ENCODE measurements at places on chromosomes 4 and X.
A peak's percentile ranks its signal among the peaks of the same experiment; 100 is the strongest.

DNA sequence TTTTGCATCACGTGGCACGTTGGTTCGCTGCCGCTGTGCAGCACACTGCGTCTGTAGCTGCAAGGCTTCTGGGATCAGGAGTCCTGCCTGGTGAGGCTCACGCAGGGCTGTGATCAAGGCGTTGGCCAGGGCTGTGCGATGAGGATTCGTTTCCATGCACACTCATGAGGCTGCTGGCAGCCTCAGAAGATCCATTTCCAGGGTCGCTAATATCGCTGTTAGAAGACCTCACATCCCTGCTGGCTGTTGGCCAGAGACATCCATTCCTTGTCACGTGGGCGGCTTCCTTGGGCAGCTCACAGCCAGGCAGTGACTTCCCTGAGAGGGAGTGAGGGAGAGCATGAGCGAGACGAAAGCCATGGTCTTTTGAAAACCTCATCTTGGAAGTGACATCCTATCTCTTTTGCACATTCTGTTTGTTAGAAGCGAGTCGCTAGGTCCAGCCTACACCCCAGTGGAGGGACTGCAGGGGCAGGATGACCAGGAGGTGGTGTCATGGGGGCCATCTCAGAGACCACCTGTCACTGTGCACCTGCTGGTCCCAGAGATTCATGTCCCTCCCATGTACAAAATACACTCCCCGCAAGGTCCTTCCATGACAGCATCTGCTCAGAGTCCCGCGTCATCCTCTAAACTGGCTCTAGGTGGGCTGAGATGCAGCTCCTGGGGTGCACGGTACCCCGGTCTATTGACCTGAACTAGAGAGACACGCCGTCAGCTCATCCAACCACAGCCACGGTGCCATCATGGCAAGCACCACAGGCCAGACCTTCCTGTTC, 12.2 kb downstream of the RGS12 start:
- no peak for DNase-seq

- DNase-seq, result peak; percentile 15
Observed at GRCh38 chrX:118115953-118116712, 477 bp downstream of the KLHL13 start.

DNA sequence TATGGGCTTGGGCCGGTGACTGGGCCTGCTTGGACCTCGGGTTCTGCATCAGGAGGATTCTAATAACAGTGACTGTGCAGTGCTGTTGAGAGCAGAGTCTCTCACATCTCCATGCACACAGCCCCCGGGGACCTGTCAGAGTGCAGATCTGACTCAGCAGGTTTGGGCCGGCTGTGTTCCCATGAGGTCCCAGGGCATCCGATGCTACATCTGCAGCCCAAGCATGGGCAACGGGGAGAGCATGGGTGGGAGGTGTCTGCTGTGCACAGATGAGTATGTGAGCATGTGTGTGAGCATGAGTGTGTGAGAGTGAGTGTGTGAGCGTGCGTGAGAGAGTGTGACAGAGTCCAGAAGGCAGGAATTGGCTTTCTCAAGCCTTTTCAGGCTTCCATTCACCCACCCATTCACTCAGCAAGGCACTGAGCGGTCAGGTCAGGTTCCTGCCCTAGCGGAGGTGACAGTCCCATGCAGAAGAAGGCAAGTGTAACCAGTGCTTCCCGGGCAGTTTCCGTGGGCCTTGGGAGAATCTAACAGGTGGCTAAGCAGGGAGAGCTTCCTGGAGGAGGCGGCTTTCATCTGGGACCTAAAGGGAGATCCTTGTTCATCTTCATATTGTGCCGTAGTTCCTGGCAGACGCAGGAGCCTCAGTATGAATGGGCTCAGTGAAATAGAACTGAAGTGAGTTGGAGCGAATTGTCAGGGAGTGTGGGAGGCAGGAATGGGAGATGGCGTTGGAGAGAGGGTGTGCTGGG, 62.6 kb downstream of the SORCS2 start:
- no peak for DNase-seq

GRCh38 chr4:22315628-22316027, 200.2 kb downstream of the ADGRA3 start:
- no peak for DNase-seq

DNA sequence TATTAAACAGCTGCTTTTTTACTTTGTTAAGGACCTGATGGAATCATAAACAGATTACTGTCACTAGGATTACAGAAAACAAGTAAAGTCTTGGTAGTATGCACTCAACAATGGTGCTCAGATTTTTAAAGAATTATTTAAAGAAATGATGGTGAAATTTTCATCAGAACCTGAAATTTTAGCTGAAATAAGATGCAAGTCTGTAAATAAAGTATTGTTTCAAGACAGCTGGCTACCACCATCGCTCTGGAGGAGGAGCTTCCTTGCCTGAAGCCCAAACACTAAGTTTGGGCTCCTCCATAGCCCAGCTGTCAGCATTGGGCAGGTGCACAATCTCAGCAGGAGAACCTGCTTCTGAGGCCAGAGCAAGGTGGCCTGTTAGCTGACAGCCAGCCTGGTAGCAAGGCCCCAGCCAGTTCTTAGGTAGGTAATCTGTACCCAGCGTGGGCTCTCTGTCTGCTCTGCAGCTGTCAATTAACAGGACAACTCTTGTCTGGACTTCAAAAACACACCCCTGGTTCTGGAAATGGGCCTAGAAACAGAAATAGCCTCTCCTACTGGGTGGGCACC, 4.6 kb downstream of the GAB1 start:
- no peak for DNase-seq

GRCh38 chr4:24315056-24315455, 269.3 kb downstream of the DHX15 start:
- no peak for DNase-seq

DNA sequence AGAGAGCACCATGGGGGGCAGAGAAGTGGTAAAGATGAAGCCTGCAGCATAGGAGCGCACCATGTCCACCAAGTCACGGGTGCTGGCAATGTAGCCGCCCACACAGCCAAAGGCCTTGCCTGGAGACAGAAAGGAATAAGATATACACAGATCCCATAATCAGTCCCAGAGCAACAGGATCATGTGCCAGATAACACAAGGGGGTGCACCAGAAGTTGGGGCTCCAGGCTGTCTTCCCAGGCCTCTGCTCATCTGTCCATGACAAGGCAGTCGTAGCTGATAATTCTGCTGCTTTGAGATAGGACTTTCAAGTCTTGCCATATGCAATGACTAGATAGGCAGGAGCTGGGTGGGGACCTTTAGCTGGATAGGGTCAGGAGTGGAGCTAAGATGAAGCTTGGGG, 14.7 kb downstream of the APEX2 start:
- DNase-seq, result no peak

DNA sequence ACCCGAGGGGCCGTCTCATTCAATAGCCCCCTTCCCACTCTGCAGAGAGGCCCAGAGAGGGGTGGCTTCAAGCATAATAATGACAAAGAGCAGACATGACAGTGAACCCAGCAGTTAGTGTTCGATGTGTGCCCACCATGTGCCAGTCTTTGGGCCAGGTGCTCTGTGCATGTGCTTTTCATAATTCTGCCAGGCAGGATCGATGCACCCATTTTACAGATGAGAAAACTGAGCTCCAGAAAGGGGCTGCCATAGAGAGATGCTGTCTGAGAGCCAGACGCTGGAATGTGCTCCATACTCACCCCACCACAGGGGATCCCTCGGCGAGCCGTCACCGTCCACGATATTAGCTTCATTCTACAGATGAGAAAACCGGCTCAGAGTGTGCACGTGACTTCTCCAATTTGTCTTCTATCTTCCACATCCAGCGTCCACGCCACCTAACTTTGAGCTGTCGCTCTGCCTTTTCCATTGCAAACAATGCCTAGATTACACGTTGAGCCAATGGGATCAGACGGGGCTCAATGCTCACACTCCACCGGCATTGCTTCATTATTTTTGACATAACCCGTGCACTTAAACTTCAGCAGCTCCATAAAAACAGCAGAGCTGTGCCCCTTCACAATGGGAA, 8.2 kb downstream of the ADRA2C start:
- no peak for DNase-seq

GRCh38 chr4:89755220-89755619, 81.7 kb downstream of the SNCA start:
- DNase-seq, result no peak

- DNase-seq, result no peak
Observed at GRCh38 chr4:81424816-81425755, 46.6 kb downstream of the RASGEF1B start.

DNA sequence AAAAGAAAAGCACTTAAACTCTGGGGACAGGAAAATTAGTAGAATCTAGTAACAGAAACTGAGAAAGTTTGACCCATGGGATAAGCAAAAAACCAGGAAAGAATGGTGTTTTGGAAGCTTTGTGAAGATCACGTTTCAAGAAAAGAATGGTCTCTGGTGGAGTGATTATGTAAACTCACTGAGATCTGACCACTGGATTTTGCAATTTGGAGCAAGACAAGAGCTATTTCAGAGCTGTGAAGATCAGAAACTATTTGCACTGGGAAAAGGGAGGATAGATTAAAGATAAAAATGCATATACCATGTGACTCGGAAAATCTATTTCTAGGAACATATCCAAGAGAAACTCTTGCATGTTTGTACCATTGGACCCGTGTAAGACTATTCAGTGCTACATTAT, 4.3 kb downstream of the TMPRSS11D start:
- no peak for DNase-seq

- no peak for DNase-seq
Observed at GRCh38 chrX:37599729-37600128, 28.3 kb downstream of the LANCL3 start.

GRCh38 chr4:131339137-131339536, 1810.0 kb upstream of the PCDH10 start:
- DNase-seq, result no peak

- no peak for DNase-seq
Observed at GRCh38 chr4:106421441-106422296, 53.1 kb upstream of the GIMD1 start.

DNA sequence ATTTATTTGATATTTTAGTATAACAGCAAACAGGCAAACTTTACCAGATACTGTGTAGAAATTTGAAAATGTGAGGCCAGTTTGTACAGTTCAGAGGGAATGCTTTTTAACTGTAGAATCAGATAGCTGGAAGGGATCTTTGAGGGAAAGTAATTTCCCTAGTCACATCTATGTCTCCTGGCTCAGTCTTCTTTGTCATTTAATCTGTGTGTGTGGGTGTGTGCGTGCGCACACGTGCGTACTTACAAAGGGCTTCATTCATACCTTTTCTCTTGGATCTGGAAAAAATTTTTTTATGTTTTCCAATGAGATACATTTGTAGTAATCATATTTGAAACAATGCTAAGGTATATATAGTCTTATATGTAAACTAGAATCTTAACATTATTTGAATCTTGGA, 44.6 kb downstream of the IL13RA1 start:
- no peak for DNase-seq

DNA sequence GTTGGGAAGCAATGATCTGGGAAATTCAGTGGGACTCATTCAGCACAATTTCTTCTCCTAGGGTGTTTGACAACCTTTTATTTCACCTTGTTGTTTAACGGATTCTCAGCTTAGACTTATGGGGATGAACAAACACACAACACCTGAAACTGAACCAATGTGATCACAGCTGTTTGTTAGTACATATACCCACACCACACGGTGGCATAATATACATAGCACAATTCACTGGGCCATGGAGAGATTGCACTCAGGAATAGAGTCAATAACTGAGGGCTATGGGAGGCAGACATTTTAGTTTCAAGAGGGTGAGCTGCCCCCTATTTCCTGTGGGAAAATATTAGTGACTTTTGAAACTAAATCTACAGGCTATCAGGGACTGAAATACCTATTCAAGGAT, 148.0 kb downstream of the PARM1 start:
- no peak for DNase-seq

DNA sequence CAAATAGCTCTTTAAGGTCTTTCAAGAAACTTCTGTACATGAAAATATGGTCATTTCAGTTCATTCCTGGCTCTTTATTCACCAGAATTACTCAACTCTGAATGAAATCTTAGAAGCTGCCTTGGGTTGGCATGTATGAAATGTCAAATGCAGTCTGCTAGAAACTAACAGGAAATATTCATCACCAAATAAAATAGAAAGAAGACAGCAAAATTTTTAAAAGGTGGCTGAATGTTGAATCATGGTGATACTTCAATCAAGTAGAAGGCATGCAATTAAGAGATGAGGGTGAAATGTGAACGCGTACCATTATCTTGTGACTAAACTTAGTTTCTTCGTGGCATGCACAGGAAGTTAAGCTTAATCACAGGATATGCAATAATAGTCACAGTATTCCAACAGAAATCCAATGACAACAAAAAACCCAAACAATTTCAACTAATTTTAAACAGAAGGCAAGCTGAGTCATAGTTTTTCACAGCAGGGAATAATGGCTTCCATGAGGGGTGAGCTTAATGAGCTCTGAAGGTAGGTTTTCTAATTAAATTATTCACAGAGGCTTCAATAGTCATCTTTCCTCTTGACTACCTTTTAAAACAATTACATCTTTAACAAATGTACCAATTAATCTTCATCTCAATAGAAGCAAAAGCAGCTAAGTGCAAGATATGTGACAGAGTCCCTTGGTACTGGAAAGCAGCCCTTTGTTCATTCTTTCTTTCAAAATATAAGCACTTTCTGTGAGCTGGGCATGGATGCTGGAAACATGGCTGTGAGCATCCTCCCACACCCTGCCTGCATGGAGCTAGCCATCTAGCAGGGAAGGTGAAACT, 44.5 kb downstream of the SCFD2 start:
- no peak for DNase-seq

GRCh38 chr4:3308691-3309090, 15.9 kb downstream of the RGS12 start:
- DNase-seq, result no peak

GRCh38 chrX:45164021-45164621, 36.6 kb downstream of the DIPK2B start:
- DNase-seq, result no peak

- no peak for DNase-seq
Observed at GRCh38 chrX:19440713-19441112, 74.6 kb downstream of the MAP3K15 start.

GRCh38 chrX:86910602-86911311, 606.8 kb upstream of the KLHL4 start:
- no peak for DNase-seq

GRCh38 chrX:70096052-70096451, 33.8 kb downstream of the OTUD6A start:
- no peak for DNase-seq

GRCh38 chr4:147958057-147958456, 226.2 kb downstream of the ARHGAP10 start:
- no peak for DNase-seq

DNA sequence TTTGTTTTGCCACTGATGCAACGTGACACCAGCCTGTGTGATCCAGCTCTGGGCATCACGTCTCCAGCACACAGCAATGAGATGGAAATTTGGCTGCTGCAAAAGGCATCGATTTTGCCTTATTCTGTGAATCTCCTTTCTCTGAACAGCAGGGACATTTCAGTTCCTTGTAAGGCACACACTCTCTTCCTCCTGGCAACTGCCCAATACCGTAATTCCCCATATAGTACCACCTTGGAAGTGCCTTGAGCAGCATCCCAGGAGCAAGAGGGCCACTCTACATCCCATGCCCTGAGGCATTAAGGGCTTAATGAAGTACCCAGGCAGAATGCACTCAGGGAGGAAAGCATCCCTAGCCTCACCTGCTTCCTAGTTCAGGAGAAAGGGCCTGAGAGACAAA, 10.5 kb upstream of the MAMLD1 start:
- DNase-seq, result no peak
